ENCODE measurements at places on chromosomes 3 and 15. TPM values are rescaled to one million over a fixed set of nuclear protein-coding genes. Genes with fewer than 3 reads are reported as not detected.

The IL12A gene
- 0.59 TPM for total RNA-seq

The ZNF148 gene
- 10.3 TPM for total RNA-seq

The MAPKBP1 gene
- 5.2 TPM for total RNA-seq

The SHC4 gene
- 0.95 TPM for total RNA-seq

The LCMT2 gene
- total RNA-seq: 7.8 TPM

The OR4M2 gene
- not detected for total RNA-seq

The SPATA12 gene
- 0.47 TPM for total RNA-seq

The HHATL gene
- not detected for total RNA-seq

The RTP3 gene
- total RNA-seq: not detected

The IMPG2 gene
- total RNA-seq: not detected

The JMJD7 gene
- 3.5 TPM for total RNA-seq

The YEATS2 gene
- 12.3 TPM for total RNA-seq

The ENTPD3 gene
- total RNA-seq: 0.04 TPM

The GCNT3 gene
- 153 TPM for total RNA-seq

The IFT80 gene
- total RNA-seq: 14.2 TPM

The TRH gene
- total RNA-seq: not detected

The SLC25A26 gene
- total RNA-seq: 21.7 TPM

The IVD gene
- 13.5 TPM for total RNA-seq

The TRPC1 gene
- total RNA-seq: 8.3 TPM

The ITIH4 gene
- total RNA-seq: 0.71 TPM

The ADAMTS9 gene
- 0.92 TPM for total RNA-seq

The SERINC4 gene
- 0.08 TPM for total RNA-seq

The GOLGA8M gene
- total RNA-seq: not detected

The SLC6A11 gene
- 0.09 TPM for total RNA-seq

The TAMM41 gene
- 27.6 TPM for total RNA-seq

The RBP2 gene
- total RNA-seq: not detected

The TMEM207 gene
- not detected for total RNA-seq

The FILIP1L gene
- 0.03 TPM for total RNA-seq

The EHHADH gene
- 3.1 TPM for total RNA-seq

The SH3GL3 gene
- total RNA-seq: 0.67 TPM

The CYP19A1 gene
- total RNA-seq: 0.16 TPM

The EPHB1 gene
- not detected for total RNA-seq

The CFAP44 gene
- total RNA-seq: 1.9 TPM

The HIGD2B gene
- not detected for total RNA-seq

The BLOC1S6 gene
- total RNA-seq: 19.2 TPM

The HHLA2 gene
- total RNA-seq: 0.13 TPM

The CPB1 gene
- not detected for total RNA-seq

The CAND2 gene
- 0.42 TPM for total RNA-seq

The IL5RA gene
- total RNA-seq: not detected

The OR5K1 gene
- not detected for total RNA-seq

The HRG gene
- total RNA-seq: not detected

The CCR8 gene
- total RNA-seq: not detected

The EXD1 gene
- total RNA-seq: not detected

The RPP25 gene
- 28.0 TPM for total RNA-seq

The COPB2 gene
- total RNA-seq: 67.2 TPM

The CACNA2D2 gene
- total RNA-seq: 0.51 TPM

The PTPN9 gene
- 43.5 TPM for total RNA-seq

The COL6A6 gene
- total RNA-seq: not detected

The ESYT3 gene
- total RNA-seq: 1.1 TPM

The SEMA3G gene
- 0.31 TPM for total RNA-seq

The TGFBR2 gene
- 49.8 TPM for total RNA-seq

The CCR9 gene
- total RNA-seq: not detected

The GLDN gene
- 0.07 TPM for total RNA-seq

The TM4SF1 gene
- 1,908 TPM for total RNA-seq

The LYZL4 gene
- not detected for total RNA-seq

The RSRC1 gene
- total RNA-seq: 23.5 TPM

The TCAIM gene
- total RNA-seq: 8.3 TPM

The RAD54L2 gene
- 3.5 TPM for total RNA-seq

The ACVR2B gene
- 2.9 TPM for total RNA-seq

Measured in A549 treated with CORT108297 at 1 μM for 4 hours (cell line).